Stimulated activated CD4-positive, alpha-beta T cell treated with anti-CD3 and anti-CD28 coated beads, Interleukin-1b, Interleukin-23, amount 100 ng/mL, for 4 hours (primary cell): ENCODE measurements at places on chromosomes 5 and 9.

DNA sequence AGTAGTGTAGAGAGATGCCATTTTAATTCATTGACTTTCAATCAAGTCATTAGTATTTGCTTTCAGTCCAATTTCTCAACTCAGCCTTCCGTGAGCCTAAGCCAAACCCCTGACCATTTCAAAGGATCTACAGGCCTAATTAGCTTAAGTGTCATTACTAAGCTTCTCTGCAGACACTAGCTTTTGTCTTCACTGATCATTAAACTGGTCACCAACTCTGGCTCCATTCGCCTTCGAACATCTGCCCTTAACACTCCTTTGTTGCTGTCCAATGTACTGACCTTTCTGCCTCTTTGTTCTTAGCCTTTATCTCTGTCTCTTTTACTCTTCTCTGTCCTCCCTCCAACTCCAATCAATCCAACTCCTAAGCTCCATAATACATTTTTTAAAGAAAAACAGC, 299.3 kb downstream of the DIRAS2 start:
- no peak for DNase-seq

DNA sequence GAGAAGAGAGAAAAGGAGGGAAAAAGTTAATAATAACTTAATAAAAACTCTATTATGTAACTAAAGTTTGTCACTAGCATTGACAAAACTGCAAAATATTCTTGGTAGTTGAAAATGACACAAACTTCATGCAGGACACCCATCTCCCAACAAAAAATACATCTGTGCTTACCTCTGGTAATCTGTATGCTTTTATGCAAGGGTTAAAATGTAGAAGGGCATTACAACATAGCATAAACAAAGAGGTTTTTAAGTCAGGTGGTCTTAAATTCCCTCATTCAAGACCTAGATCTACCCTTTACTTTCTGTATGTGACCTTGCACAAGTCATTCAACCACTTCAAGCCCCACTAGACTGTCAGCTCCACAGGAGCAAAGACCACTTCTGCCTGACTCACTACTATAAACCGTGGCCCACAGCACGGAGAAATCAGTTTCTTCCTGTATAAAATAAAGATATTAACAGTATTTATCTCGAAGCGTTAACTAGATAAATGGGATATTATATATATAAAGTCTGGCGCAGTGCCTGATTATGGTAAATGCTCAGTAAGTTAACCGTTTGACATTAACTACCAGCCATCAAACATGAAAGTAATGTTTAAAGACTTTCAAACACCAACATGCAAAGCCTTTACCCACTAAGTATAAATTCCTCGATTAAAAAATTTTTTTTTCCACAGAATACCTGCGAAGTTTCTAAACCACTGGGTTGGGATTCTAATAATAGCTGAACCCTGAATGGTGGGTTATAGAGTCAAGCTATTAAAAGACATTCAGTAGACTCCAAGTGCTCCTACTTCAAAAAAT, 2.0 kb downstream of the FBXL17 start:
- DNase-seq: no peak

DNA sequence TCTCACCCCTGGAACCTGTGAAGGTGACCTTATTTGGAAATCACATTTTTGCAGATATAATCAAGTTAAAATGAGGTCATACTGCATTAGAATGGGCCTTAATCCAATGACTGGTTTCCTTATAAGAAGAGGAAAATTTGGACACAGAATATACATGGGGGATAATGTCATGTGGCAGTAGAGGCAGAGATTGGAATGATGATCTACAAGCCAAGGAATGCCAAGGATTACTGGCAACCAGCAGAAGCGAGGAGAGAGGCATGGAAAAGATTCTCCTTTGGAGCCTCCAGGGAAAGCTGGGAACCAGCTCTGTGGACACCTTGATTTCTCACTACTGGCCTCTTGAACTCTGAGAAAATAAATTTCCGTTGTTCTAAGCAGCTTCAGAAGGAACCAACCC, 20.2 kb upstream of the CEP78 start:
- no peak for DNase-seq

DNA sequence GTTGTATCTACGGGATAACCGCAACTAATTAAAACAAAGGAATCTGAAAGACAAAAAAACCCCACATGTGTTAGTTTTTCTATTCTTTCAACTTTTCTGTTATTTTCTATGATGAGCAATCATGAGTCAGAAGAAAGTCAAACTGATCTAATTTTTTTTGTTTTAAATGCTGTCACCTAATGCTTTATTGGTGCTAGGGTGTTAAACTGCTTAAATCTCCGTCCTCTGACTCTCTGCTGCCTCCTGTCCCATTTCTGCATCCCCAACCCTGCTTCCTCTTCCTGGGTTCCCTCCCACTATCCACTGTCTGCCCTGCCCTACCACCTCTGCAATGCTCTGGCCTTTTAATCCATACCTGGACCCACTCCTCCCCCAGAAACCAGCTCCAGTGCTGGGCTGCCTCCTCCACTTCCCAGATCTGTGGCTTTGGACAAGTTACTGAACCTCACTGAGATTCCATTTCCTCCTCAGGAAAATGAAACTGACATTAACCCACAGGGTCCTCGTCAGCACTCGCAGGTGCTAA, 15.7 kb downstream of the PTPN3 start:
- no peak for DNase-seq

- DNase-seq: no peak
Measured at GRCh38 chr5:126334760-126335159, 88.4 kb upstream of the GRAMD2B start.

DNA sequence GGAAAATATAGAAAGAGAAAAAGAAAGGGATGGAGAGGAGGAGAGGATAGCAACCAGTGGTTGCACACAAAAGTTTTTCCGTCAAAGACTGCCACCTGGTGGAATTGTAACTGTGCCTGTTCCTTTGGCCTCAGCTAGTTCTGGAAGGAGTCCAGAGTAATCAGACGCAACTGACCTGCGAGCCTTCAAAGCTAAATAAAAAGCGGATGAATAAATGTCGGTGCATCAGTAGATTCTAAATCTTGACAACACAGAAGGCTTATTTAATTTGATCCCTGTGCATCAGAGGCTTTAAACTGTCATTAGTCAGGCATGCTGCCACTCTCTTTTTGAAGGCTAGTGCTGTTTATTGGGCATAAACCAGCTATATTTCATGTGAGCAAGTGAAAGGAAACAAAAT, 132.9 kb upstream of the ACO1 start:
- DNase-seq: no peak

DNA sequence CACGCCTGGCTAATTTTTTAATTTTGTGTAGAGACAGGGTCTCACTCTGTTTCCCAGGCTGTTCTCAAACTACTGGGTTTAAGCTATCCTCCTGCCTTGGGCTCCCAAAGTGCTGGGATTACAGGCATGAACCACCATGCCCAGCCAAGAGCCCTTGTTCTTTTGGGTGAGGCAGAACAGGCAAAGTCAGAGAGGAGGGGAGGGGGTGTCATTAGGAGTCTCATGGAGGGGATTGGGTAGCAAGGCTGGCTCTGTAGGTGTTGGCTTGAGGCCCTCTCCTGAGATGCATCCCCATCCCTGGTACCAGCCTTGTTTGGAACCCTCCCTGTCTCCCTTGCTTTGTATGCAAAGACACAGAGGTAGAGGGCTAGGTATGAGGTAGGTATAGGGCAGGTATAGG, 24.1 kb downstream of the GSN start:
- no peak for DNase-seq

GRCh38 chr5:59125011-59125961, 542.4 kb downstream of the RAB3C start:
- DNase-seq: no peak

DNA sequence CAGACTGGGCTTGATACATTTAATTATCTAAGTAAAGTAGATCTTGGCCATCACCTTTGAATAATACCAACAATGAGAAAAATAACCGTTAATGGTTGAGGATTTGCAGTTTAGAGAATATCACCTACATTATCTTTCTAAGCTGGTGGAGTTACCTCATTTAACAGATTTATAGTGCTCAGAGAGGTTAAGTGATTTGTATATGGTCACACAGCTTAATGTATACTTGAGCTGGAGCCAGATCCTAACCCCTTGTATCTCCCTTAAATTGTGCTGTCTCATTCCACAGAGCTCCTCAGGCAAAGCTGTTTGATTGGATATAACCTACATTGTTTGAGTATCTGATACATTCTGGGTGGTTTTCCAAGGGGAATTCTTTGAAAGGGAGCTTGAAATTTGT, 57.8 kb downstream of the INSYN2B start:
- DNase-seq: no peak

DNA sequence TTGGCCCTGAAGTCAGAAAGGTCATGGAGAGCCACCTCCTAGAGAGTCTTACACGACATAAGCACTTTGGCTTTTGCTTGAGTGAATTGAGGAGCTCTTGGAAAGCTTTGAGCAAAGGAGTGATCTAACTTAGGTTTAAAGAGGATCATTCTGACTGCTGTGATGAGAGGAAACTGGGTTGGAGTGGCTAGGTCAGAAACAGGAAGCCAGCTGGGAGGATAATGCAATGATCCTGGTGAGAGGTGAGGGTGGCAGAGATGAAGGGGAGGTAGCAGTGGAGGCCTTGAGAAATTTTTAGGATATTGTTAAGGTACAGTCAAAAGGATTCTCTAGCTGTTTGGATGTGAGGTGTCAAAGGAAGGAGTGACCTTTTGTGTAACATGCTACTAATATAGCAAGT, 32.2 kb upstream of the ROPN1L start:
- DNase-seq: no peak

GRCh38 chr5:149810856-149811255, 80.7 kb downstream of the PPARGC1B start:
- no peak for DNase-seq

GRCh38 chr5:56102889-56103288, 108.1 kb upstream of the IL6ST start:
- DNase-seq: no peak

DNA sequence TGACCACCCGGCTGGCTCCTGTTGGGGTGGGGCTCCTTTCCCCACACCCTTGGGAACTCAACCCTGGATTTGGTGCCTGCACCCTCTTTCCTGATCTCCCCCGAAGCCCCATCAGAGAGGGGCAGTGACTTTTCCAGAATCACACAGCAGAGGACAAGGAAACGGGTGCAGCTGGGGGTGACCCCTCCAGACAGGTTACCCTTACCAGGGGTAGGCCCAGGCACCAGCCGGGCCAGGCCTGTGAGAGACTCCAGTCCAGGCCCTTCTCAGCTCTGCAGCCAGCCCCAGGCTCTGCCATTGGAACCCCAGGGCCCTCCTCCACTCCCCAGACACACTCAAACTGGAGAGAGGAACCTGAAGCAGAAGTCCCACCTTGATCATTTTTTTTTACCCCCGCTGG, 19.0 kb upstream of the PHYHD1 start:
- DNase-seq: no peak

DNA sequence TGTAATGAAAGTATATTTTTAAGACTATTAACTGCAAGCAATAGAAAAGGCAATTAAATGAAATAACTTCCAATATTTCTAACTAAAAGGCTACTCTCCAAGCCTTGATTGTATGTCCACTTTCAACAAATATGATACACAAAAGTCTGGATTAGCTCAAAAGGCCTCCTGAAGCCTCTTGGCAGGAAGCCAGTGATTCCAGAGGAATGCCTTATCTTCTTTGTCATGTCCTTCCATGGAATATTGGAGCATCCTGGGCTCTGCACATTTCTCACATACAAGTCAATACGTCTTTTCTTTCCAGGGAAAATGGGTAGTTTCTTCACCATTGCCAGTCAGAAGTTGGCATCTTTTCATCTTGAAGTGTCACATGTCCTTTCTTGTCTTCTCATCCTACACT, 357.8 kb downstream of the KDM4C start:
- no peak for DNase-seq
